ENCODE measurements at places on chromosomes 11 and 22.
A peak's percentile ranks its signal among the peaks of the same experiment; 100 is the strongest.

DNA sequence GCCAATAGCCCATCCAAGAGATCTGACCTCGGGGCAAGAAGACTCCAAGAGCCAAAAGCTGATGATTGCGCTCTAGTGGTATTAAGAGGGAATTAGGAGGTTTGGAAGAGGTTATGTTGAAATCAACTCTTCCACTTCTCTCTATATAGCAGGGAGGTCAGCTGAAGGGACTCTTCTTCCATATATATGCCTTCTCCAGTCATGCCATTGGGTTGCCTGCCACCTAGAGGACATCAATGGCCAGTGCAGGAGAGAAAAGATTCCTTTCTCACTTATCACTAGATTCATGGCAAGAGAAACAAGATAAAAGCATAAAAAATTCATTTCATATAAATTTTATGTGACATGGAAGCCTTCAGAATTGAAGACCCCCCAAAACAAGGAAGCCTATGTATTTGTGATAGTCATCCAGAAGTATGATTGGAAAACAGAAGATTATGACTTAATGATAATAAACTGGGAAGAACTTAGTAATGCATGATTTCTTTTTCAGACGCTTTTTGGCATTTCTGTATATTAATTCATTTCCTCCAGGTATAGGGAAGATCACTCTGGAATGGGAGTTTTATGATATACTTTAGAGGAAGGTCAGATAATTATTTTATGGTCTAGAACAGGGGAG, 435.1 kb upstream of the DDI1 start:
- DNase-seq, result peak; percentile 5

DNA sequence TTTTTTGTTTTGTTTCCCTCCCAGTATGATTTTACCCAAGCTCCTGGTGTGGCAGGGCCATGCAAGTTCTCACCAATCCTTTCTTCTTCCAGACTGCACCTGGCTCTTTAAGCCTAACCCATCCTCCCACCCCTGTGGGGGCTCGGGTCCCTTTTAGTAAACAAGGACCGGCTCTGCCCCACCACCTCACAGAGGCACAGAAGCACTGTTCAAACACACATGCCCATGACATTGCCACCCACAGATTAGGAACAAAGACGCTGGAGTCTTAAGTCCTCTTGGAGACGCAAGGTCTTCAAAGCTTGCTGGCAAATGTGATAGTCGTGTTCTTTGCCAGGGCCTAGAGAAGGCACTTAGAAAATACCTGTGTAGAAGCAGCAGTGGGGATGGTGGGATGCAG, 18.9 kb downstream of the UQCR10 start:
- no peak for DNase-seq

GRCh38 chr11:104484804-104485554, 321.0 kb upstream of the PDGFD start:
- no peak for DNase-seq

- DNase-seq, result no peak
Observed at GRCh38 chr11:75716659-75717058, 979 bp upstream of the MOGAT2 start.

GRCh38 chr11:47395223-47396048, 13.0 kb upstream of the SLC39A13 start:
- peak; percentile 45 for DNase-seq

DNA sequence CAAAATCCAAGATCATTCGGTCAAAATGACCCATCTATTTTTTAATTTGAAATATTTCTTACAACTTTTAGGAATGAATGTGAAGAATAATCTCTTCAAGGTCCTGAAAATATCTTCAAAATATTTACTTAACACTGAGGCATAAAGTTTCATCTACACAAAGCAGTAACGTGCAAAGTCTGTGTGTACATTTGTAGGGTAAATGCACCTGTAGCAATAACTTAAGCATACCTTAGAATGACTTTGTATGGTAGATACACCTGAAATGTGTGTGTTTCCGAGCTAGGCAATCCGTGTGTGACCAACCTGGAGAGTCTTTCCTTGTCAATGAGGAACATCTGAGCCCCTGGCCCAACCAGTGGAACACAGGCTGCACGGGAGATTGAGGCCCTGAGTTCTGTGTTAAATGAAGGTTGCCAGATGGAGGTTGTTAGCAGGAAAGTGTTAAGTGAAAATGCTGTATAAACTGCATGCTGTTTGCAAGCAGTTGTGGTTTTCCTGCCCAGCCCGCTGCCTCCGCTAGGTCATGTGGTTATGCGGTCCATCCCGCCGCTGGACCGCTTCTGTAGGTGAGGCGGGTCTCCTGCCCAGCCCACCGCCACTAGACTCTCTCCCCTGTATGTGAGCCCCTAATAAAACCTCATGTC, 7.6 kb upstream of the CTR9 start:
- DNase-seq, result no peak

DNA sequence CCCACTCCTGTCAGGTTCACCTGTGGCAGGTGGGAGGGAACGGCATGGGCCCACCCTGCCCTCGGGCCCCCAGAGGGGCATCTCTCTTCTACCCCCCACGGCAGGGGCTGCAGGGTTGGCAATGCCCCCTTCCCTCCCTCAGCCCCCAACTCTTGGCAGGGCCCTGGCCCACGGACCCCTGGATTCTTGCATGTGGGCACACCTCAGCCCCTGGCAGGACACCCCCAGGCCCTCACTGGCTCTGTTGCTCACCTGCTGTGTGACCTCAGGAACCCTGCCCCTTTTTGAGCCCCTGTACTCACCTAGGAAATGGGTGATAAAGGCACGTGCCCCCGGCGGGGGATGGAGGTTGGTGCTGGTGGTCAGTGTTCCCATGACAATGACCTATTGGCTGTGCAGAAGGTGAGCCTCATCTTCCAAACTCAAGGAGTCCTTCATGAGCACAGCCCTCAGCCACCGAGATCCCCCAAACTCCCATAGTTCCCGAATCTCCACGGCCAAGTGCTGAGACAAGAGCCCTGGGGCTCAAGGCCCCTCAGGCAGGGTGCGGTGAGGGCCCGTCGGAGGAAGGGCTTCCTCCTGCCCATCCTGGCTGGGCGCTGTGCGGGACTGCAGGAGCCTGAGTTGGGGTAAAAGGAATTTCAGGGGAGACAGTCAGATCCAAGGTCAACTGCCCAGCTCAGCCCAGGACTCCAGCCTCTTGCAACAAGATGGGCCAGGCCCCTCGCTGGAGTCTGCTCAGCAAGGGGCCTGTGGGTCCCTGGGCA, 198.2 kb downstream of the IGLL1 start:
- no peak for DNase-seq

DNA sequence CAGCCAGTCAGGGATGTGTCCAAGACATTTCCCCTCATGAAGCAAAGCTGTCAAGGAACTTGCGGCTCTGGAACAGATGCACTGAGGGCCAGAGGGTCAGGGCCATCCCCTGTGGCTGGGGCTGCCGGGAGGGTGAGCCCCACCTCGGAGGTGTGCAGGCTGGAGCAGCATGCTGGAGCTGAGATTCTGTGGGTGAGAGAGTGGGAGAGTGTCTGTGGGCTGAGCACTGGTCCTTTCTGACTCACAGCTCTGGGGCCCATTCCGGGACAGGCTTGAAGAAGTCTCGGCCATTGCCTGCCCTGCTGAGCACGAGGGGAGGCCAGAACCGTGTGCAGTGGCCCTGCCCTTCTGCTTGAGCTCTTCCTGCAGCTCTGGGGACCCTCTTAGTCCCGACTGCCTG, 2.1 kb downstream of the OMP start:
- no peak for DNase-seq

GRCh38 chr11:71477641-71478527, 24.9 kb downstream of the NADSYN1 start:
- no peak for DNase-seq

- no peak for DNase-seq
Observed at GRCh38 chr11:83635166-83635565, 349.0 kb upstream of the CCDC90B start.

GRCh38 chr22:19766240-19766510, 5.6 kb downstream of the TBX1 start:
- no peak for DNase-seq

- DNase-seq, result no peak
Observed at GRCh38 chr11:15471895-15472799, 357.4 kb downstream of the INSC start.

DNA sequence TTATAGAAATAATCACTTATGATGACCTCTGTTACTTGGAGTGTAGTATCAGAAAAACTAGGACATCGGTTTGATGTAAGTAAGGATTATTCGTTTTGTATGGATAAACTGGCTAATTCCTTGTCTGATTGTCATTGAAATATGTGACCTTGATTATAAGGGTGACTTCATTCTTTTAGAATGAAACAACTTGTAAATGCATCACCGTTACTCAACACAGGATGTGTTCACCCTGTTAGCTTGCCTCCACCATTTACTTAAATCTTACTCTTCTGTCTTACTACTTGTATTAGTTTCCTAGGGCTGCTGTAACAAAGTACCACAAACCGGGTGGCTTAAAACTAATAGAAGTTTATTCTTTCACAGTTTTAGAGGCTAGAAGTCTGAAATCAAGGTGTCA, 7.9 kb downstream of the SFI1 start:
- DNase-seq, result no peak

- no peak for DNase-seq
Observed at GRCh38 chr11:66909181-66909580, 49.0 kb downstream of the PC start.

DNA sequence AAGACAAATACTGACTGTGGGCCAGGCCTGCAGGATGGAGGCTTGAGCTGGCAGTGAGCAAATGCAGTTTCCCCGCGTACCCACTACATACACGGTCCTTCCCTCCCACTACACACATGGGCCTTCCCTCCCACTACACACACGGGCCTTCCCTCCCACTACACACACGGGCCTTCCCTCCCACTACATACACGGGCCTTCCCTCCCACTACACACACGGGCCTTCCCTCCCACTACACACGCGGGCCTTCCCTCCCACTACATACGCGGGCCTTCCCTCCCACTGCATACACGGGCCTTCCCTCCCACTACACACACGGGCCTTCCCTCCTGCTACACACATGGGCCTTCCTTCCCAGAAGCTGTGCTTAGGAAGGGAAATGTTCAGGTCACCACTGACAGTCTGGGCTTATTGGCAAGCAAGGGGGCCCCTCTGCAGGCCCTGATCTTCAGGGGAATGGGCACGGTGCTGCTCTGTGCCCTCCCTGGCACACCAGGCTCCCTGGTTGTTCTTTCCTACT, 10.8 kb downstream of the DNAL4 start:
- DNase-seq, result no peak

DNA sequence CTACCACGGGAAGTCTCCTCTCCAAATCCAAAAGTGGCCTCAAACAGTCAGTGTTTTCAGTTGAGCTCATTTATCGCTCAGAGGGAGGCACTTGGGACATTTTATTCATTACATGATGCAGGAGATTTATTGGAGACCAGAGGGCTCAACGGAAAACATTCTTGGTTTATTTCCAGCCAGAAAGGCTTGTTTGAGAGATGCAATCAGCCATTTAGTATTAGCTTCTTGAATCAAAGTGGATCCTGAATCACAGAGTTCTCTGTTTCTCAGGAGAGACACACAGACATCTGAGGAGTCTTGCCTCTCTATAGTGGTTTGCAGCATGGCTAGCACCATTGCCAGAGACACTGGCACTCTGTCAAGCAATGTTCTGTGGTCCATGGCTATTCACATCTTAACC, 31.5 kb downstream of the CD44 start:
- no peak for DNase-seq

DNA sequence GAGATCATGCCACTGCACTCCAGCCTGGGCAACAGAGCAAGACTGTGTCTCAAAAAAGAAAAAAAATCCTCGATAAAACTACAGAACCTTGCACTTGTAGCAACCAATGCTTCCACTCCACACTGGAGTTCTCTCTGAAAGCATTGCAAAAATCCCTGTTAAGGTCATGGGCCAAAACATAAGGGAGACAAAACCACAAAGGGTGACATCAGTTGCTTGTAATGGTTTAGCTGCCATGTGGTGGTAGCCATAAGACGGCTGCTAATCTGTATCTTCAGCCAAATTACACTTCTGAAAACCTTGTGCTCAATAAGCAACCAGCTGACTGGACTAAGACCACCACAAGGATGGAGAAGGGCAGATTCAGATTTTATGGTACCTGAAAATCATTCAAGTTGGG, 20.6 kb upstream of the TPH1 start:
- DNase-seq, result no peak

DNA sequence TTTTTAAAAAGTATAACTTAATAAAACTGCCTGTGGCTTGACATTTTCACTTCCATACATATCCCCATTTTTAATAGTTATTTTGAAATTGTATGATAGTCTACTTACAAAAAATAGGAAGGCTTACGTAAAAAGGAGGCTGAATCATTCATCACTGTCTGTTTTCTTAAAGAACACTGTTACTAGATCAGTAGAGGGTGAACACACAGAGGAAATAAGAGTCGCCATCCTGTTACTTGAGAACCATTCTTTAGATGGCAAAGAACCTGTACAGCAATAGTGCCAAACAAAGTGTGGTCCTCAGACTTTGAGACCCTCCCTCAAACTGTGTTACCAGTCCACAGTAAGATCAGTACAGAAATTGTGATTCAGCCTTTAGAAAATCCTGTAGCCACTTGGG, 180.7 kb downstream of the PGR start:
- DNase-seq, result no peak

DNA sequence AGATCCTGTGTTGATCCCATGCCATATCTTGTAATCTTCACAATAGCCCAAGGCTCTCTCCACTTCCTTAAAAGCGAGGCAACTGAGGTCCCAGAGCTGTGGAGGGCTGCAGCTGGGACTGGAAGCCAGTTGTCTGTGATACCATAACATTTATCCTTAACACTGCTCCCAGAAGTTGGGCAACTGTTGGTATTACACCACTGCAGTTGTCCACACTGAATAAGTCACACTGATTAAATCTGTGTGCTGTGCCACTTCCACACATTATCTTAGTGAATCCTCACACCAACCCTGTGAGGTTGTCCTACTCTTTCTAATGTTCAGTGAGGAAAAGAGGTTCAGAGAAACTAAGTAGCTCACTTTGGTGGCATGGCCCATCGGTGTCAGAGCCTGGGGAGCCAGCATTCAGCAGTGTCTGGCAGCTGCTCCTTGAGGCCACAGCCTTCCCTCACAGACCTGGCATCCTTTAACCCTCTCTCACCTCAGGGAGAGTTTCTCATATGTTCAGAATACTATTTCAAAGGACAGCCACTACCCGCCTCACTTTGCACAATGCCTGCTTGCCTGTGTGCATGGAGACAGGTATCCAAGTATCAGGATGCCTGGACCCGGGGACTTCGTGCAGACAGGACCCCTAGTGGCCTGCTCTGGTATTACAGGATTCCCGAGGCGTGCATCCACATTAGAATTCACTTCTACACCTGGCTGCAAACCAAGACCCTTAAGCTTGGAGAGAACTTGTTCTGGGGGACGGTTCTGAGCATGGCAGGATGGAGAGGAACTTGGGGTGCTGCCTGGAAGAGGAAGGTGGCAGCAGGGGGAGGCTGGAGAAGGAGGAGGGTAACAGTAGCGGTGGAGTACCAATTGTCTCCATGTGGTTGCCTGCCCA, 221.9 kb upstream of the TBCEL start:
- DNase-seq, result peak; percentile 7

- no peak for DNase-seq
Observed at GRCh38 chr22:39656495-39657490, 86.2 kb downstream of the CACNA1I start.

DNA sequence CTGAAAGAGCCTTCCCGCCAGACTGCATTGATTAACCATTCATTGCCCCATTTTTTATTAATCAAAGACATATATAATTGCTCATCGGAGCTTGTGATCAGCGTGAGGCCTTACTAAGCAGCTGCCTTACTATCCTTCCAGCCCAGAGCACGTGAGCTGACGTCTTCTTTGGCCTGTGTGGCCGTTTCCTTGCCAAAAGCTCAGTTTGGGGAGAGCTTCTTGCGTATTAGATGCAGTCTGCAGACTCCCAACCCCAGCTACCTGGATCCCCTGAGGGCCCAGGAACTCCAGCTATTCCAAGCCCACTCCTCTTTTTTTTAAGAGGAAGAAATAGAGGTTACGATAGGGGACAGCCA, 784 bp upstream of the SLC43A3 start:
- no peak for DNase-seq

- DNase-seq, result peak; percentile 19
Observed at GRCh38 chr11:32088117-32088941, 2.5 kb upstream of the RCN1 start.

Data from CD14-positive monocyte (primary cell).